ENCODE measurements at places on chromosomes 7 and 10. TPM values are rescaled to one million over a fixed set of nuclear protein-coding genes. Genes with fewer than 3 reads are reported as not detected.

GRCh38 chr7:105996860-105997737, 34.0 kb downstream of the CDHR3 start:
- H3K27me3 ChIP-seq = no peaks in the 10 kb centered on the region
- no peak overlapping the region for H3K4me3 ChIP-seq
- no peak for DNase-seq
- H3K36me3 ChIP-seq = no peaks in the 10 kb centered on the region
- H3K4me1 ChIP-seq = no peaks in the 10 kb centered on the region

DNA sequence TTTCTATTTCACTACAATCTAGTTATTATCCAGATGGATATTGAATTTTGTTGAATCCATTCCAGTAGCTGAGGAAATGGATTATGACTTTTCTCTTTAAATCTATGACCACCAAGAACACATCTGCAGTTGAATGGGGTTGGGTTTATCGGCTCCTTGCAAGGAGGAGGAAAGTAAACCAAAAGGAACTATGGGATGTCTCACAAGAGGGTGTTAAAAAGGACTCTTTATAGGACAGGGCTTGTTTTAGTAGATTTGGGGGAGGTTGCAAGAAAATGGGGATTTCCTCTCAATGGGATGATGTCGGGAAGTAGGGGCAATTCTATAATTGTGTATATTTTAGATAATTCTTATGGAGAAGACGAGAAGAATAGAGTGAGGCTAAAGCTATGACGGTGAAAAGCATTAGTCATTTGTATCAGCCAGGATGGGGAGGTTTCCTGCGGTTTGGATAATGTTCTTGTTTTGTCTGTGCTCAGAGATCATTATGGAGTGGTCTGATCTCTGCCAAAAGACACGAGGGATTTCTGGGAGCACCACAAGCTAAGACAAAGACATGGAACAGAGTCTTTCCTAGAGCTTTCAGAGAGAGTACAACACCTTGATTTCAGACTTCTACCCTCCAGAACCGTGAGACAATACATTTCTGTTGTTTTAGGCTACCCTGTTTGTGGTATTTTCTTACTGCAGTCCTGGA, 5.3 kb upstream of the LRRC61 start:
- no peak overlapping the region for H3K27ac ChIP-seq
- H3K4me3 ChIP-seq = no peak overlapping the region
- no peaks in the 10 kb centered on the region for H3K27me3 ChIP-seq

The FAM24B gene
- 4.8 TPM for total RNA-seq

The GTPBP4 gene
- 105 TPM for total RNA-seq

- H3K36me3 ChIP-seq = no peaks in the 10 kb centered on the region
- H3K4me1 ChIP-seq = peaks cover 28% of the 10 kb centered on the region
- H3K4me3 ChIP-seq = peak overlapping the region; percentile 89
- H3K27ac ChIP-seq = peak overlapping the region; percentile 96
- no peaks in the 10 kb centered on the region for H3K27me3 ChIP-seq
These were observed 452 bp downstream of the ATE1 start for GRCh38 chr10:121927318-121927840.

DNA sequence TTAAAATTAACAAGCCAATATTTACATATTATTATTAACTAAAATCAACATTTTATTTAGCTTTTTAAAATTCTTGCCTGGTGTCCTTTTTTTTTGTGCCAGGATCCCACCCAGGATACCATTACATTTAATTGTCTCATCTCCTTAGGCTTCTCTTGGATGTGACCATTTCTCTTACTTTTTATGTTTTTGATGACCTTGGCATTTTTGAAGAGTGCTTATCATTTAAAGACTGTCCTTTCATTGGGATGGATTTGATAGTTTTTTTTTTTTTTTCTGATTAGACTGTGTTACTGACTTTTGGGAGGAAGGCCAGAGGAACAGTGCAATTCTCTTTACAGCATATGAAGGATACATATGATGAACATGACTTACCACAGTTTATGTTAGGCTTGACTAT, 181.4 kb upstream of the SMIM30 start:
- H3K36me3 ChIP-seq = no peaks in the 10 kb centered on the region
- no peak overlapping the region for H3K4me3 ChIP-seq
- H3K4me1 ChIP-seq = no peaks in the 10 kb centered on the region
- no peak overlapping the region for H3K27ac ChIP-seq

The FANK1 gene
- not detected for total RNA-seq

Measured in thoracic aorta (tissue), 2 donors.